ENCODE measurements at places on chromosomes 4 and X. TPM values are rescaled to one million over a fixed set of nuclear protein-coding genes. Genes with fewer than 3 reads are reported as not detected.
A peak's percentile ranks its signal among the peaks of the same experiment; 100 is the strongest.

ZFP92 gene
- total RNA-seq, result 0.51 TPM

GPR34 gene
- not detected for total RNA-seq

KCTD8 gene
- 1.0 TPM for total RNA-seq

NSUN7 gene
- total RNA-seq, result not detected

ERAS gene
- total RNA-seq, result not detected

DNA sequence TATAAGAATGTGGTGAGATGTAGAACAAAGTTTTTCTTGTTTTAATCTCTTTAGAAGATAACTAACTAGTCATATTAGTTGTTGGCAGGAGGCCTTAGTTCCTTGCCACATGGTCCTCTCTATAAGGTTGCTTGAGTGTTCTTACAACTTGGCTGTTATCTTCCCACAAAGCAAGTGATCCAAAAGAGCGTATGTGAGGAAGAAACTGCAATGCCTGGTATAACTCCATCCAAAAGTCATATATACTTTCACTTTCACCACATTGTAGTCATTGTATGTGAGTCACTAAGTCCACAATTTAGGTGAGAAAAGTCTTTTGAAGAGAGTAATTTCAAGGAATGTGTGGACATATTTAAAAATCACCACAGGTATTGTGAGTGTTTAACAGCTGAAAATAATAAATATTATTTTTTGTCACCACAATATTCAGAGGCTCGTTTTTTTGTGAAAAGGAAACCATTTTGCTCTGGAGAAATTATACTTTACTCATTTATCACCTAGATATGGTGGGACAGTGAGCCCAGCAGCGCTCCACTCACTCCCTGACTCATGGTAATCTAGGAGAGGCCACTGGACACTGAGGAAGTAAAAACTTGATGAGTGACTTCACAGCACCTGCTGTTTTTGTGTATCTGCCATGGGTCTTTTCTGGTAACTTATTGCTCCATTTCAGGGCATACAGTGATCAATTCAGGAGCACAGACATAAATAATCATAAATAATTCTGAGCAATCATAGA, 369.4 kb upstream of the NDST3 start:
- no peak for DNase-seq

- DNase-seq, result no peak
Observed at GRCh38 chr4:184851200-184851541, 25.4 kb upstream of the ACSL1 start.

GRCh38 chr4:165723051-165723795, 149.8 kb upstream of the TLL1 start:
- DNase-seq, result no peak

DNA sequence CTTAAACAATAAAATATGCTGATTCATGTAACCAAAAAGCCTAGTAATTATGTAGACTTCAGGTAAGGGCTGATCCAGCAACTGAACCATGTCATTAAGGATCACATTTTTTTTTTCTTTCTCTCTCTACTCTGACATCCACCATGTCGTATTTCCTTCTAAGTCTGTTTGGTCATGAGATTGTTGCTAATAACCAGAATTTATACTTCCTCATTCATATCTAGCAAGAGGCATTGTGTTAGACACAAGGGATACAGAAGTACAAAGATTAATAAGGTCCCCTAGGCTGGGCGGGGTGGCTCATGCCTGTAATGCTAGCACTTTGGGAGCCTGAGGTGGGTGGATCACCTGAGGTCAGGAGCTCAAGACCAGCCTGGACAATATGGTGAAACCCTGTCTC, 24.1 kb downstream of the PHEX start:
- no peak for DNase-seq

- DNase-seq, result no peak
Observed at GRCh38 chr4:95585016-95585695, 36.4 kb upstream of the UNC5C start.

- DNase-seq, result peak; percentile 59
Observed at GRCh38 chrX:69133921-69134542, 31.2 kb downstream of the PJA1 start.

GRCh38 chr4:151226004-151226932, 50.7 kb upstream of the PRSS48 start:
- DNase-seq, result peak; percentile 90

DNA sequence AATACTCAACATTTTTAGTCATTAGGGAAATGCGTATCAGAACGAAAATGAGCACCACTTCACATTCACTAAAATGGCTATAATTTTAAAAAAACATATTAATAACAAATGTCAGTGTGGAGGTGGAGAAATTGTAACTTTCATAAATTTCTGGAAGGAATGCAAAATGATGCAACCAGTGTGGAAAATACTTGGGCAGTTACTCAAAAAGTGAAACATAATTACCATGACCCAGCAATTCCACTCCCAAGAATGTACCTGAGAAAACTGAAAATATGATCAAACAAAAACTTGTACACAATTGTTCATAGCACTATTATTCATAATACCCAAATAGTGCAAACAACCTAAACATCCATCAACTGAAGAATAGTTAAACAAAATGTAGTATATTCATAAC, 76.1 kb upstream of the FAM241A start:
- DNase-seq, result no peak

DNA sequence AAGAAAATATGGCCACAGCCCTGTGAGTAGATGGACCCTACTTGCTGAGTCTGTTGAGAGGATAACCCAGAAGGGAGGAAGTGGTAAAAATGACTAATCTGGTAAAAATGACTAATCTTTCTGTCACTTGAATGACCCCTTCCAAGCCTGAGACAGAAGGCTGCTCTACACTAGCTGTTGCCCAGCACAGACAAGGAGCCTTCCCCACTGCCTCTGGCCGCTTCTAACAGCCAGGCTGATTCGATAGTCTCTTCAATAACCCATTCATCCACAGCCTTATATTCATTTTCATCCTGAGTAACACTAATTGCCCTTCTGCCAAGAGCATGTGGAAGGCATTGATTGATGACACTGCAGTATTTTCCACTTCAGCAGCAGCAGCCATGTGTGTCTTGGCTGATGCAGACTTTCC, 18.4 kb downstream of the MAGEB17 start:
- peak; percentile 62 for DNase-seq

DNA sequence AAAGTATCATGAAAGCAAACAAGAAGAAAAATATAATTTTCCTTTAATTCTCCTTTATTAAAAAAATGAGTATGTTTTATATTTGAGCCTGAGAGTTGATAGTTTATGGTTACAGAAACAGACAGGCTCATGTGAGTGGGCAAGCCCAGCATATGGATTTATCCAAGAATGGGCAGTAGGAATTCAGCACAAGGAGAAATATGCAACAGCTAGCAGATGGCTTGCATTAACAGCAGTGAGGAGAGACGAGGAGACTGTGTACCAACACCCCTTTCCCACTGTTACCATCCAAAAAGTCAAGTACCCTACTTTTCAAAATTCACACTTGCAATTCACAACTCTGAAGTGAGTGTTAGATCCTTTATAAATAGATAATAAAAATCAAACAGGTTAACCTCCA, 1760.2 kb upstream of the TENM3 start:
- no peak for DNase-seq

- peak; percentile 45 for DNase-seq
Observed at GRCh38 chr4:23135792-23136645, 443.3 kb downstream of the GBA3 start.
